ENCODE measurements at places on chromosomes 4 and X. TPM values are rescaled to one million over a fixed set of nuclear protein-coding genes. Genes with fewer than 3 reads are reported as not detected.

NXF3 gene
- 63.5 TPM for total RNA-seq

DNA sequence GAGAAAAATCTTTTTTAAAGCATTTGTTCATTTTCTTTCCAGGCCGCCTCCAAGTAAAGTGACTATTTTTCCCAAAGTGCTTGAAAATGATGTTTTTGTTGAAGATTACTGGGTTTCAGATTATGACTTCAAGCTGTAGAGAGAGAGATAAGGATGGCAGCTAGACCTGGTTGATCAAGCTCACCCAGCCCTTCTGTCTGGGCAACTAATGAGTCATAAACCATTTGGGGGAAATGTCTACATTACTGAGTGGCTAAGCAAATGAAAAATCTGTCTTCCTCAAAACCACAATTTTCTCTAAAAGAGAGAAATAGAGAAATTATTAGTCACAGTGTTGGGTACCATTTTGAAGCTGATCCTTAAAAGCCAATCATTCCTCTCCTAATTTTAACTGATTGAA, 355.4 kb upstream of the CPEB2 start:
- no peak for DNase-seq

ADH1B gene
- 367 TPM for total RNA-seq

DNA sequence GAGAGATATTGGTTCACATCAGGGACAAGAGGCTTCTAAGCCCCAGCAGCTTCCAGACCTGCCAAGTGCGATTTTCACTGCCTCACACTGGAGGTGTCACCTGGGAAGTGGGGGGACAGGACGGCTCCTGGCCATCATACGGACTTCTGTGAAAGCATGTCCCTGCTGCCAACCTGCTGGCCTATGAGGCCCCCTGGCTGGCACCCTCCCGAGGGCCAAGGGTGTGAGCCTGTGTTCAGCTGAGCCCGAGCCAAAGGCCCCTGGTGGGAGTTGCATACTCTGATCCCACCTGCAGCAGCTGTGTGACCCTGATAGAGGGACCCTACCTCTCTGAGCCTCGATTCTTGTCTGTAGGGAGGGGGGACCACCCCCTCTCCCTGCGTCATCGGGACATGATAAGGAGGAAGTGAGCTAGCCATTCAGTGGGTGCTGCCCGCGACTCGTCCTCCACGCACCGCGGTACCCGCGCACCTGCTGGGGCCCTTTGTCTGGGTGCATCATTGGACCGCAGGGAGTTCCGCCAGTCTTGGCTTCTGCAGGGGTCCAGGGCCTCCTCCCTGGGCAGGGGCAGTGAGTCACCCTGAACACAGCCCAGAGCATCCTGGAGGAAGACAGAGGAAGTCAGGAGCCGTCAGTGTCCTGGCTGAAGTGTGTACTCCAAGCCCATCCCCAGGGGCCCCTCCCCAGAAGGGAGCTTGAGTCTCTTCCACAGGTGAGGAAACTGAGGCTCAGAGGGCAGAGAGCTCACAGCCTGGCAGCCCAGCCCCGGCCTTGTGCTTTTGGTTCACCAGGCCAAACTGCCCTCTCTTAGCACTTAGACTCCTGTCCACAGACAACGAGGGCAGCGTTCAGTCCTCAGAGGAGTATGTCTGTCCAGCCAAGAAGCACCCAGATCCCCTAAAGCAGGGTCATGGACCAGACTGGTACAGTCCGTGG, 24.1 kb downstream of the C4orf50 start:
- no peak for DNase-seq

- DNase-seq, result no peak
Measured at GRCh38 chrX:20217906-20218305, 48.8 kb downstream of the RPS6KA3 start.

SSX4B gene
- total RNA-seq, result not detected

- DNase-seq, result no peak
Measured at GRCh38 chr4:36737691-36738090, 456.3 kb downstream of the DTHD1 start.

DNA sequence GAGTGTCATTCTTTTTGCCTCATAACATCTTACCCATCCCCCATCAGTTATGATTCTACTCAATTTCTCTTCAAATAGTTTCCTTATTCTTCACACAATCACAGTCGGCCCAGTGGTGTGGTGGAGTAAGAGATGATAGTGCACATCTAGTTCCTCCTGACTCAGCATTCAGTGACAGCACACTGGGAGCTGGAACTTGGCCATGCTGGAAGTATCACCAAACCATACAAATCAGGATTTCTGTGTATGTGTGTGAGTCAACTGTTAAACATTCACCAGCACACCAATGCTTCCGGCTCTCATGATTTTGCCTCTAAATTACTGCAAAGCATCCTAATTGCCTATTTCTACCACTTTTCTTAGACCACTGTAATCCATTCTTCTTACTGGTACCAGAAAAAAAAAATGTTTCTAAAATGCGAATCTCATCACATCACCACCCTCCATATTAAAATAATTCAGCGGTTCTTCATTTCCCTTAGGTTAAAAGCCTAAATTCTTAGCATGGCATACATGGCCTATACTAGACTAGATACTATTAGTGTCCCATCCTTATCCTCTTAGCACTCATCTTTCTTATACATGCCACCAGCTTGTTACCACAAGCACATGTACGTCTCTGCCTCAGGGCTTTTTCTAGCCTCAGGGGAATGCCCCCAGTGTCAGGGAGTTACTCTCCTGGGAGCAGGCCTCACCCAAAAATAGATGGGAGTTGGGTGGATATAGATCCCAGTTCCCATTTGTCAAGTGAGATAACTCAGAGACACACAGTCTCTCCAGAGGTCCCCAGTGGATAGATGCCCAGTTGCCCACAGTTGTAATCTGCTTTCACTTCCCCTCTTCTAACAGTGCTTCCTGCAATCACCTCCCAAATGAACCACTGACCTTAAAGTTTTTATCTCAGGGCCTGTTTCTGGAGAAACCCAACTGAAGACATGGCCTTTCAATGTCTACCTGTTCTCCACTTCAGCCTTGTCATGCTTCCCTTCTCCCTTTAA, 49.2 kb upstream of the DDX53 start:
- no peak for DNase-seq

GRCh38 chr4:100169491-100170485, 20.5 kb downstream of the DDIT4L start:
- DNase-seq, result no peak

OPN1LW gene
- total RNA-seq, result not detected

- DNase-seq, result no peak
Measured at GRCh38 chr4:122914292-122914904, 8.0 kb downstream of the NUDT6 start.

GABRQ gene
- not detected for total RNA-seq

GRCh38 chr4:151417164-151417571, 8.2 kb downstream of the FHIP1A start:
- DNase-seq, result no peak

GRCh38 chr4:161604516-161605300, 559.1 kb downstream of the FSTL5 start:
- DNase-seq, result no peak

DNA sequence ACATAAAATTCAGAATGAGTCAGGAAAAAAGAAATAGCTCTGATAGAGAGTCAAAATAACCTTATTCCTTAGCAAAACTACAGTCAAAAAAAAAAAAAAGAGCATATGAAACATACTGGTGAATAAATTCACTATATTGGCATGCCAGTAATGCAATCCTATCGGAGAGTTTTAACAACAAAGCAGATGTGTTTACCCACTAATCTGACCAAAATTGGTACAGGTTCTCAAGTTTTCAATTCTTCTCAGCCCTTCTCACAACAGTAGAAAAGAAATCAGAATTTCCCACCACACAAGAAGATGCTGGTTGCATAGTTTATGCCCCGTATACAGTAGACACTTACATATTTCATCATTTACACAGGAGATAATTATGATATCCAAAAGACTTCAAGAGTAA, 59.4 kb downstream of the LCORL start:
- DNase-seq, result no peak

DNA sequence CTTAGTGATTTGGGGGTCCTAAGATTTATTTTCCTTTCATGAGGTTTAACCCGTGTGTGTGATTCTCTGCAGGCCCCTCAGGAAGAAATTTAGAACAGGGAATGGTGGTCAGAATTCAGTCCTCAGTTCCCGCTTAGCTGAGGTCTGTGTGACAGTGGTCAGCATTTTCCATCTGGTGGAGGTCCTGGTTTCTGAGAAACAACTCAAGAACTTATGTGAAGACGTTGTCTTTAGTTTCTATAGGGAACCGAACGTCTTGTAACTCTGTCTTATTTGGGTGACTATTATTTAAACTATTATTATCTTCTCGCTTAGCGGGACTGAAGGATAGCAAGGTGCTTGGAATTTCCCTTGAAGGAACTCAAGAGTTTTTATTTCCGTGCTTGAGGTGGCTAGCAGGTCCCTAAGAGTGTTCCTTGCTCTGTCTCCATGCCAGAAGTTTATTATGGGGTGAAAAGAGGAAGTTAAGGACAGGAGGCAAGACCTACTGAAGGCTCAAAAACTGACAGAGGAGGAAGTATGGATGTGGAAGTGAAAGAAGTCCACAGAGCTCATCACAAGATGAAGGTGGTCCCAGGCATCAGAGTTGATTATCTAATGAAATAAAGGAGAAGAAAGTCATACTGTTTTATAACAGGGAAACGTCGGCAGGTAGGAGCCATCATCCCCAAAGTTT, 9.4 kb downstream of the MGST2 start:
- DNase-seq, result no peak

GRCh38 chr4:186200516-186200915, 9.1 kb downstream of the CYP4V2 start:
- DNase-seq, result no peak

RS1 gene
- not detected for total RNA-seq

GRCh38 chr4:85919200-85919887, 440.5 kb downstream of the MAPK10 start:
- no peak for DNase-seq

SNCA gene
- total RNA-seq, result 3.9 TPM

DNA sequence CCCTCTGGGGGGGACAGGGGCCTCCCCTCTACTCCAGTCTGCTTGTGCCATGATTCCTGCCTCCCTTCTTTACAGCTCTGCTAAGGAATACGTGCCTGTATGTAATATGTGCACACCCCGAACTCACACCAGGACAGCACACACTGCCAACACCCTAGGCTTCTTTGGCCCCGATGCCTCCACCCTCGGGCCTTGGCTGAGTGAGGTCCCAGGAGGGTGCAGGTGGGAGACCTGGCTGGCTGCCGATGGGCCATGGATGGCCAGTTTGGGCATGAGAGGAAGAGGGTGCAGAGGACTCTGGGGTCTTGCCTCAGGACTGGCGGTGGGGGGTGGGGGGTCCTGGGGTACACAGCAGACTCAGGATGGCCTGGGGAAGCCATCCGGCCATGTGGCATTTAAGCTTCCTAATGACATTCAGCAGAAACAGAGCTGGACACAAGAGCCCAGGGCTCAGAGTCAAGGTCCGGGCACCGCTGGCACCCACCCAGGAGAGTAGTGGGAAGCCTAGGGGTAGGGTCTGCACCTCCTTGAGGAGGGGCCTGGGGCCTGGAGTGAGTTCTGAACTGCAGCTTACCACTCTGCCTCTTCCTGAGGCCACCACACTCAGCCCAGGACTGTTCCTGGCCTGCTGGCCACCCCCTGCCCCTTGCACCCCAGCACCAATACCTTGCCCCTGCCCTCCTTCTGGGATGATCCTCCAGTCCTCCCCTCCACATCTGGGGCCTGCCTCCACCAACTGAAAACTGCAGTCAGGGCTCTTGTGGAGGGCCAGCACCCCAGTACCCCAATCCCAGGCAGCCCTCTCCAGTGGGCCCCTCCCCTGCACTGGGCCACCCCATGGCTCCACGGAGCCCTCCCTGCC, 2.1 kb upstream of the PCGF3 start:
- no peak for DNase-seq

AP1S2 gene
- 19.8 TPM for total RNA-seq

- no peak for DNase-seq
Measured at GRCh38 chrX:54721424-54721823, 76.6 kb downstream of the ITIH6 start.

GRCh38 chr4:121973816-121974215, 22.0 kb upstream of the TRPC3 start:
- no peak for DNase-seq

GRCh38 chr4:1111259-1111809, 2.0 kb downstream of the RNF212 start:
- DNase-seq, result no peak

DNA sequence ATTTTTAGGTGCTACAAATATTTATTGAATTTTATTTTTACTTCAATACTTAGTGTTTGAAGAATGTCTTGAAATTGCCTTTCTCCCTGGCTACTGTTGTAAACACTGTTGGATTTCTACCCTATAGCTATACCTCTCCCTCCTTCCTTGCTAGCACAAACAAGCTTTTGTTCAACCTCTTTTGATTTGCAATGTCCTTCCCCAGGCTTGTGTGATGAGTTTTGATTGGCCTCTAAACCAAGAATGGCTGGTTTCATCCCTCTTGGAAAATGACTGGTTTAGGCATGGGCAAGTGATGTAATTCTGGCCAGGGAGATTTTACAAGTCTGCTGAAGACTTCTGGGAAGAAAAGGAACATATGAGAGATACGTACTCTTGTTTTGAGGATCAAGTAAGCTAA, 25.3 kb upstream of the SLITRK2 start:
- no peak for DNase-seq

- DNase-seq, result no peak
Measured at GRCh38 chr4:73429826-73430587, 6.0 kb upstream of the AFP start.

PPEF1 gene
- not detected for total RNA-seq

MSANTD1 gene
- 0.35 TPM for total RNA-seq

MRPL1 gene
- 30.5 TPM for total RNA-seq

DNA sequence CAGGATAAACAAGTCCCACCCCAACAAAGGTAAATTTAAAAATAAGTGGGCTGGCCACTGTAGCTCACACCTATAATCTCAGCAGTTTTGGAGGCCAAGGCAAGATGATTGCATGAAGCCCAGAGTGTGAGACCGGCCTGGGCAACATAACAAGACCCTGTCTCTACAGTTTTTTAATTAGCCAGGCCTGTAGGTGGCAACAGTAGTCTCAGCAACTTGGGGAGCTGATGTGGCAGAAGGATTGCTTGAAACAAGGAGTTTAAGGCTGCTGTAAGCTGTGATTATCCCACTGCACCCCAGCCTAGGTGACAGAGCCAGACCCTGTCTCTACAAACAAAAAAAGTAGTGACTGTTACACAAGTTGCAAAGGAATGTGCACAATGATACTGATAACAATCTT, 74.6 kb upstream of the FAAH2 start:
- no peak for DNase-seq

GRCh38 chr4:184548316-184548647, 73.9 kb upstream of the IRF2 start:
- DNase-seq, result no peak

DNA sequence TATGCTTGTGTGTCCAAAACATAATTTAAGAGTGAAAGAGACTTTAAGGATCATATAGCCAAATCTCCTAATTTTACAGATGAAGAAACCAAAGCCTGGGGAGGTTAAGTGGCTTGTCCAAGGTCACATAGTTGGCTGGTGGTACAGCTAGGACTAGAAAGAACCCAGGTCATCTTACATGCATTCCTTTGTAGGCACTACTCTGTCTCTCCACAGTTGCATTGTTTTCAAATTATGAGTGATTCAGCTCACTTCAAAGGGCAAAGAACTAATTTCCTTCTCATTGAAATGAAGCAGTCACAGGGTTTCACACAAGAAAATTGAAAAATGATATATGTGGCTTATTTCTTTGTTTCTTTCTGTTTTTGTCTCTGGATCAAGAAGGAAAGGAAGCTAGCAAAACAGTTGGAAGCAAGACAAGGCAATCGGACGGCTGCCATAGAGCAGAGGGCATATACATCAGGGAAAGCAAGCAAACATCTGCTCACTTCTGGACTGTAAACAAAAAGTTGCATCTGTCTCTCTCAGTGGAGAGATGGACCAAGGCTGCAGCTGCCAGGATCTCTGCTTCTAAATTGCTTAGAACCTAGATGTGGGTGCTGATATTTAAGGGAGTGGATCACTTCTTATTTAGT, 107.5 kb upstream of the AMOT start:
- DNase-seq, result no peak

UBL4A gene
- total RNA-seq, result 35.3 TPM

Data from Peyer's patch (tissue), 4 donors.